Bronchial epithelial cell (primary cell): ENCODE measurements at places on chromosomes 1 and 21.

DNA sequence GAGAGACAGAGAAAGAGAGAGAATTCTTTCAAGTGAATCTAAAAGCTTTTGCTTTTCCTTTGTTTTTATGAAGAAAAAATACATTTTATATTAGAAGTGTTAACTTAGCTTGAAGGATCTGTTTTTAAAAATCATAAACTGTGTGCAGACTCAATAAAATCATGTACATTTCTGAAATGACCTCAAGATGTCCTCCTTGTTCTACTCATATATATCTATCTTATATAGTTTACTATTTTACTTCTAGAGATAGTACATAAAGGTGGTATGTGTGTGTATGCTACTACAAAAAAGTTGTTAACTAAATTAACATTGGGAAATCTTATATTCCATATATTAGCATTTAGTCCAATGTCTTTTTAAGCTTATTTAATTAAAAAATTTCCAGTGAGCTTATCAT is 117.6 kb downstream of the PTPRC start:
- peak; percentile 36 for DNase-seq

GRCh38 chr1:65564493-65564892 is 144.0 kb downstream of the LEPR start:
- no peak for DNase-seq

DNA sequence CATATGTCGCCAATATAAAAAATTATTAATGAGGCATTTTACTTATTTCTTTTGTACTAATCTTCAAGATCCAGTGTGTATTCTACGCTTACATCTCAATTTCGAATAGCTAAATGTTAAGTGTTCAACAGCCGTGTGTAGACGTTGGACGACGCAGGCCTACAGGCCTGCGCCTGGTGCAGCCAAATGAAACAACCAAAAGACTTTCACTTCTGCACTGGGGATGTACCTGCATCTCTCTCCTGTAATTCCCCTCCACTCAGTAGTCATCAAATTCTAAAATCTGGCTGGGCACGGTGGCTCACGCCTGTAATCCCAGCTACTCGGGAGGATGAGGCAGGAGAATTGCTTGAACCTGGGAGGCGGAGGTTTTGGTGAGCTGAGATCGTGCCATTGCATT is 76.8 kb upstream of the HNRNPU start:
- no peak for DNase-seq

- DNase-seq, result no peak
Measured at GRCh38 chr1:20138961-20139550, at the start of gene PLA2G2F. TSS of gene PLA2G2F (plus strand) at chr1:20139323. CDS start at chr1:20139428, 105 bp downstream.

DNA sequence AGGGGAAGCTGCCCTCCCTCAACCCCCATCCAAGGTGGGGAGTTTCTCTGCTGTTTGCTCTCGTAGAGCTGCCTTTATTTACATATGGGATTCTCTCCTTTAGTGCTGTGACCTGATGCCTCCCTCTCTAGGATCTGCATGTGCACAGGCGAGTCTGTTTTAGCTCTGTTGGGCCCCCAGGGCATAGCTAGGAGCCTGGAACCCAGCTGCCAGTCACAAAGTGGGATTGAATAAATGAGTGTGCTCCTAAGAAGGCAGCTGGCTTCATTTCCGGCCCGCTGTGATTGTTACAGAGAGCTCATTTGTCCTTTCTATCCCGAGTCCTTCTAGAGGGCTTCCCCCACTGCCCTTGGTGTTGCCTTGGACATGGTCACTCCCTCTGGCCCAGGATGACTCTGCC is 176.6 kb downstream of the GRIK3 start:
- no peak for DNase-seq

GRCh38 chr1:161158316-161159010 is 837 bp upstream of the USP21 start:
- peak; percentile 21 for DNase-seq

DNA sequence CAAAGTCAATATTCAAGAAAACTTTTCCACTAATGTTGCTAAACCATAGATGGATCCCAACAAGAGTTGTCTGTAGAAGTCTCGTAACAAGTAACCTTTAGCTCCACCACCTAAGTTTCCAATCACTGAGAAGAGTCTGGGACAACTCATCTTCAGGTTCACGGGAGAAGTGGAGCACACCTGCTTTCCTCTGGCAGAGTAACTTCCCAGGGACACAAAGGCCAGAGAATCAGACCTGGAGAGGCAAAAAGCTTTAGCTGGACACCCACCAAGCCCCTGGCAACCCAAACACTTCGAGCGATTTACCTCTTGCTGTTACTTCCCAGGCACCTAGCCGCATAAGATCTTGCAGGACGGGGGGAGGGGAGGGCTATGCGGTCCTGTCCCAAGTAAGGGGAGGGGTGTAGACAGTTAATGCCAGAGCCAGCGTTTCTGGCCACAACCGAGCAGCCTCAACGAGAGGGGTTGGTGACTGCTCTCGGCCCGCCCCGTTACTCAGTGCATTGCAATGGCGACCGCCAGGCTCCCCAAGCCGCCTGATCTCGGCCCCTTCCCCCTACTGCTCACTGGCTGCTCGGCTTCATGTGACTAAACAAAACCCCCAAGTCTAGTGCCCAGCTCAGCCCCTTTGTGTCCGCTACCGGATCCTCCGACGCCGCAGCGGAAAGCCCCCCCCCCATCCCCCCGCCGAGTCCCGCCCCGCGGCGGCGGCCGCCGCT is 709 bp downstream of the ZNF644 start:
- peak; percentile 61 for DNase-seq
